ENCODE measurements at places on chromosomes 1 and 21.

DNA sequence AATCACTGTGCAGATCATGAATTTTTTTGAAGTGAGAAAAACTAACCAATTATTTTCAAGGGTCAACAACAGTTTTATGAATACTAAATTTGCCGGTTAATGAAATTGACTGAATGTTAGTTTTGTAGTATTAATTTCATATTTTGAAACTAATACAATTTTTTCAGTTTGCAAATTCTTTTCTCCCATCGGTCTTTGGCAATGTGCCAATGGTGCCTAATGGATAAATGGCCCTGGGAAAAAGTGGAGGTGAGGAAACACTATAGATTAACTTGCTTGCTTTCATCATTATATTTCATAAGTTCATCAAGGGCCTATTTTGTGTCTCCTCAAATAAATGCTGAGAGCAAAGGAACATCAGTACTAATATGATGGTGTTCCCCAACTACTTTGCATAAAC, 4.1 kb downstream of the C1orf141 start:
- no peak for ATAC-seq

DNA sequence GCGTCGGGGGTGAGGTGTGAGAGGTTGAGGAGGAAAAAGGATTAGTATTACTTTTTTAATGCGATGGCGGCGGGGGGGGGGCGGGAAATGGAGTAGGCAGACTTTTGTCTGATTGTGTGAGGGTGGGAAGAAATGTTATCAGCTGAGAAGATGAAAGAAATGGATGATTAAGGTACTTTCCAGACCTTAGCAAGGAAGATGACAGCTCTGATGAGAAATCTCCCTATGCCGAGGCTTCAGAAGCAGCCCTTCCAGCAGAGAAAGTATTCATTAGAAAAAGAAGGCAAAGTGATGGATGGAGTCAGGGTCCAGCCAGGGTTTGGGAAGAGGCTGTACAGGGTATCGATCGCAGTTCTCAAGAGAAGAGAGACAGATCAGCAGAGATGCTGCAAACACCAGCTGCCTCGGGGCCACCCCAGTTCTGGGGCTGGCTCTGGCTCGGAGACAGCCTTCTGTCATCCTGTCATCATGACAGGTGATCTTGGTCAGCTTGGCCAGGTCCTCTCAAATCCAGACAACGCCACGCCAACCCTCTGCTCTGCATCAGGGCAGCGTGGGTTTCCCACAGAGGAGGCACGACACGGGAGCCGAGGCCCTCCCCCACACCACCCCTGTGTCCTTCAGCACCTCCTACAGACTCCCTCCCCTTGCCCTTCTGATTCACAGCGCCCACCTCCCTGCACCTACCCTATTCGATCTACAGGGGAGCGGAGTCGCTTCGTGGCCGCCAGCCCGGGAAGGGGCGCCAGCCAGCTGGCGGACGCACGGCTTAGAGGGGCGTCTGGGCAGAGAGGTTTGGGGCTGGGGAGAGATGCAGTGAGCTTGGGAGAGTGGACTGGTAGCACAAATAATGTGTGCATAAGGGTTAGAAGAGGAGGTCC, 674 bp upstream of the ATXN7L2 start:
- peak; percentile 20 for ATAC-seq

- no peak for ATAC-seq
Measured at GRCh38 chr1:217066794-217067193, 343.6 kb upstream of the ESRRG start.

GRCh38 chr1:52216907-52217458, 75.1 kb downstream of the ZFYVE9 start:
- ATAC-seq = no peak

- ATAC-seq = no peak
Measured at GRCh38 chr1:185315445-185316071, 1.5 kb downstream of the IVNS1ABP start.

GRCh38 chr1:235943581-235944114, 76.9 kb upstream of the LYST start:
- ATAC-seq = no peak

DNA sequence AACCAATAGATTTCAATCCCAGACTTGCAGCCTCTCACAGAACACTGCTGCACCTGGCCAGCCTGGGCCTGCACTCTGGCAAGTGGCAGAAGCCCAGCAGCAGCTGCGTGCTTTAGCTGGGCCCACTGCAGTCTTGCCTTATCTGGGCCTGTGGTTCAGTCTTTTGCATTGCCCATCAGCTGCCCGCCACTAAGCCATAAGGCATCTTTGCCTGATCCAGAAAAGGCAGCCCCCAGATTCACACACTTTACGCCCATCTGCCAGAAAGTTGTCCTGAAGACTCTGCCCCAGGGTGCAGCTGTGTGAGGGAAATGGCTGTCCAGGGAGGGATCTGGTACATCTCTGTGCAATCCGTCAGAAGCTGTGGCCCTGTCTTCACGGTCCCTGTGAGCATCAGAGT, 217.0 kb downstream of the DNAH14 start:
- ATAC-seq = no peak

DNA sequence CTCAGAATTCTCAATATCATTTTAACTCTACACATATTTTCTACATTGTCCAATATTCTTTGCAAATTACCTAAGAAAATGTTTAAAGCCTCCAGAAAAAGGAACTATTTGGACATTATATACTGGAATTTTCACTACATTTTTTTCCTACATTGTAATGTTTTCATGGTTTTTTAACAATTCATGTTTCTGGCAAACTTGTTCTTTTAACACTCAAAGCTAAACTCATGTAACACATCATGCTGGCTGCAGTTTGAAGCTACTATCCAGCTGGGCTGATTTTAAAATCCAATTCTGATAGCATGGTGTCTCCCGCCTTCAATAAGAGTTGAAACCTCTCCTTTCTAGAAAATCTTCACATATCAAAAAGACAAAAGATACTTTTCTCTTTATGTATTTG, 52.0 kb downstream of the TGFBR3 start:
- no peak for ATAC-seq

GRCh38 chr1:14851760-14852159, 253.3 kb downstream of the KAZN start:
- no peak for ATAC-seq

DNA sequence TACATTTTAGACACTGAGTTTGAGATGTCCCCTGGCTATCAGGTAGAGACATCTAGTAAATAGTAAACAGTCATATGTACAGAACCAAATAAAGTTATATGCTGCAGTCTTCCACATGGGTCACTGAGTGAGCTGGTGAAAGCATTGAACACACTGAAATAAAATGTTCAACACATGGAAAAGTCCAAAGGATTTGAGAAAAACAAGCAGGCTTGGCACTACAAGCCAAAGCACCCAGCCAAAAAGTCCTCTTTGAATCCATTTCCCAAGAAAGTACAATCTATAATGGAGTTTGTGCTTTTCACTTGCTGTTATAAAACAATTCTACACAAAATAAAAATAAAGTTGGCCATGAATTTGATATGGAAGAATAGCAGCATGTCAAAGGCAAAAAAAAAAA, 135.4 kb downstream of the NR5A2 start:
- ATAC-seq = no peak

GRCh38 chr21:36547464-36547863, 67.5 kb upstream of the CLDN14 start:
- no peak for ATAC-seq

GRCh38 chr1:101008229-101008834, 17.3 kb downstream of the DPH5 start:
- no peak for ATAC-seq

GRCh38 chr1:155481741-155482241, 80.8 kb downstream of the ASH1L start:
- ATAC-seq = no peak

GRCh38 chr1:205440476-205441317, 15.1 kb downstream of the BLACAT1 start:
- peak; percentile 90 for ATAC-seq

- ATAC-seq = no peak
Measured at GRCh38 chr1:64098436-64098835, 105.0 kb upstream of the UBE2U start.

GRCh38 chr1:117672756-117673155, 66.9 kb downstream of the TENT5C start:
- no peak for ATAC-seq

- ATAC-seq = no peak
Measured at GRCh38 chr1:110258734-110259133, 48.6 kb downstream of the KCNC4 start.

GRCh38 chr1:174049514-174049913, 27.4 kb upstream of the RC3H1 start:
- ATAC-seq = no peak

- ATAC-seq = no peak
Measured at GRCh38 chr1:156750711-156751450, 594 bp downstream of the HDGF start.

GRCh38 chr21:41857771-41858300, 21.3 kb downstream of the PRDM15 start:
- no peak for ATAC-seq

DNA sequence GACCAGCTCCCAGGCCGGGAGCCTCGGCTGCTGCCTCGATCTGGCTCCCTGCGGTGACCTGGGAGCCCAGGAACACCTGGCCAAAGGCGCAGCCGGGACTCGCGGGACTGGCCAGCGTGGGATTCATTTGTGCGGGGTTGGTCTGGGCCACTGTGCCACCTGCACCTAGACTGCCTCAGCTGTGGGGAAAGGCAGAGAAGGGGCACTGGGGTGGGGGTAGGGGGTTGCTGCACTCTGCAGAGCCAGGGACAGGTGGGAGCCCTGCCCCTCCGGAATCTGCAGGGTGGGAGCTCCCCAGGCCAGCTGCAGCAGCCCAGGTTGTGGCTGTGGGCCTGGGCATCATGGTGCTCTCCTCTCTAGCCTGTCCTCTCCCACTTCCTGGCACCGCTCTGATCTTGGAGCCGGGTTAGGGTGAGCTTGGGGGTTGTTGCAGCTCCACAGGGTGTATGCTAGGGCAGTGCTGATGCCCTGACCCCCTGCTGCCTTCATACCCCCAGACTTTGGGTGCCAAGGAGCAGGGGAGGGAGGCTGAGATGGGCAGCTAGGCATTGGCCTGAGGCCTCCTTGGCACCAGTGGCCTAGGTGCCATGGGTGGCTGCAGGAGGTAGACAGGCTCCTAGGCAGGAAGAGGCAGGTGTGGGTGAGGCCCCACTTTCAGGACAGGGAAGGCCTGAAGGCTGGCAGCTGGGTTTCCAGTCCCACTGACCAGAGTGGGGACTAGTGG, 57.5 kb upstream of the ETV3 start:
- no peak for ATAC-seq

- no peak for ATAC-seq
Measured at GRCh38 chr1:30472009-30472408, 251.4 kb downstream of the MATN1 start.

- ATAC-seq = peak; percentile 52
Measured at GRCh38 chr1:41728403-41729202, 190.1 kb downstream of the HIVEP3 start.

GRCh38 chr1:156497743-156498431, 2.7 kb downstream of the MEF2D start:
- ATAC-seq = no peak

- no peak for ATAC-seq
Measured at GRCh38 chr21:32814528-32814927, 43.0 kb upstream of the PAXBP1 start.

DNA sequence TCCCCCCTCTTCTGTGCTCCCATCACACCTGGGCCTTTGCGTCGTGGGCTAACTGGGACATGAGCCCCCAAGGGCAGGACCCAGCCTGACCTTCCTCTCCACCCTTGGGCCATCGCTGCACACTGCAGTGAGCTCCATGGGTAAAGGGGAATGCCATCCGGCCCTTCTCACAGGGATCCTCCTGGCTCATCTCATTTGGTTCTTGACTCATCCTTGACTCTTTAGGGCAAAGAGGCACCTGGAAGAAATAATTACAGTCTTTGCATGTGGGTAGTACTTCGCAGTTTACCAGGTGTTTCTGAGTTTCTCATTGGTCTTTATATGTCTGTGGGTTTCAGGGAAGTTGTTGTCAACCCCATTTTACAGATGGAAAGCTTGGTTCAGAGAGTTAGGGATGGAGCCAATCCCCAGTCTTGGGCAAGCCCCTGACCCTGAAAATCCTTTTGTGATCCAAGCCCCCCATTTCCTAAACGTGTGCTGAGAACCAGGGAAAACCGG, 59.3 kb upstream of the ID3 start:
- ATAC-seq = no peak

DNA sequence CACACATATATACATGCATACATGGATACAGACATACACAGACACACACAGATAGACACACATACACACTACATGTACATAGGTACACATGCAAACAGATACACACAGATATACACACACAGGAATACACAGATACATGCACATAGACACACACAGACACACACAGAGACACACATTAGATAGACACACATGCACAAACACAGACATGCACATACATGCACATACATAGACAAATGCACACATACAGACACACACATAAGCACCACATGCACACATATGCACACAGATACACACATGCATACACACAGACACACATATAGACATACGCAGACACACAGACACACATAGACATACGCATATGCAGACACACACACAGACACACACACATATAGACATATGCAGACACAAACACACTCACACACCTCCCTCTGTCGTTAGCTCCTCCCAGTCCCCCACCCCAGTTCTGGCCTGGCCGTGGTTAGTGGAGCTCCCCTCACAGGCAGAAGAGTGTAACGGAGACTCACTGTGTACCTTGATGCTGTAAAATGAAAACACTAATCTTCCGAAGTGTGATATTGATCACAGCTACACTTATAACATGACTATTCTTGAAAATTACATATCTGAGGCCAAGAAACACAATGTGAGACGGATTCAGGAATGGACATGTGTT, 7.6 kb downstream of the UBASH3A start:
- peak; percentile 8 for ATAC-seq

GRCh38 chr1:166978821-166979220, 3.5 kb upstream of the ILDR2 start:
- ATAC-seq = no peak

GRCh38 chr1:31788825-31789256, 24.7 kb upstream of the ADGRB2 start:
- peak; percentile 40 for ATAC-seq

DNA sequence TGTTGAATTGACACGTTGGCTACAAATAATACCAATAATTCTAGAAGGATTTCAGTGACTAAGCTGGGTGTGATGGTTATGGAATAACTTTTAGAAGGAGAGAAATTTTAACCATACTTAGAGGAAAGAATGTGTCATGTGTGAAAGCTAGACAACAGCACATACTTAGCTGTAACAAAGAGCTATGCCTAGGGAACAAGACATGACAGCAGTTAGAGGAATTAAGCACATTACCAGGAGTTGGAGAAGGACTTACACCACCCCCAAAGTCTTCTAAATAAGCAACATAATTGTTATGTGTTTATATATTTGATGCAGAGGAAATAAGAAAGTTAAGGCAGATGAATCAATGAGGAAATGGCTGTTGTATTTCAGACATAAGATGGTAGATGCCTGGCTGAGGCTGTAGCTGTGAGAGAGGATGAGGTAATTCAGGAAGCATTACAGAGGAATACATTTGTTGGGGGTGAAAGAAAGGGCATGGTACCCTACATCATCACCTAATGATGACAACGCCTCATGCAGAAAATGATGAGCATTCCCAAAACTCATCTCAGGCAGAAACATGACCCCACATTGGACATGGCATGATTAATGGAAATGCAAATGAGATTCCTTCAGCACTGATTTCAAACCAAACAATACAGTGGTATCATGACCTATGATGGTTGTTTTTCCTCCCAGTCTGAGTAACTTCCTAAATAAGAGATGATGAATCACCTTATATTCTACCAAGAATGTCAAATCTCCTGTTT, 211.5 kb downstream of the LHX8 start:
- ATAC-seq = no peak
